ENCODE measurements at places on chromosomes 11 and 22. TPM values are rescaled to one million over a fixed set of nuclear protein-coding genes. Genes with fewer than 3 reads are reported as not detected.

TRIM66 gene
- total RNA-seq = 3.9 TPM

GRCh38 chr11:28566339-28567089 lies 458.3 kb downstream of the METTL15 start:
- peak; percentile 73 for DNase-seq

- DNase-seq = no peak
Measured at GRCh38 chr11:1918436-1919315, 827 bp upstream of the TNNT3 start.

DNA sequence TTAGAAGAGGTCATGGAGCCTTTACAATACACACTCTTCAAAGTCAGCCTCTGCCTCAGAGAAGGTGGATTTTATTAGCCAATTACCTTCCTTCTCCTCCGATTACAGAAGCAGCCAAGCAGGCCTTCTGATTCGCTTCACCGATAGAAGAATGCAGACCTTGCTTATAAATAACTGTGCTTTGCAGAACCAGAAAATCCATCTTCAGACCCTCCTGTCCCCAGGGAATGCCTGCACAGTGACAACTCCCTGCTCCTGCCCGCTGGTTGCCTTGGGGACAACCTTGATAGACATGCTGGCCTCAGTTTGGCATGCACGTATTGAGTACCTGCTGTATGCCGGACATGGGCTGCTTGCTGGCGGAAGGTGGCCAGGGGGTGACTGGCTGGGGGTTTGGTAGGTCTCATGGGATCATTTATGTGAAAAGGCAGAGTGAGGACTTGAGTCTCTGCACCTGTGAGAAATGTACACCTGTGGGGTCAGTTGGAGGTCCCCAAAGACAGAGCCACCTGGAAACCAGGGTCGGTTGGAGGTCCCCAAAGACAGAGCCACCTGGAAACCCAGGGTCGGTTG lies 1238.7 kb downstream of the BRD1 start:
- peak; percentile 20 for DNase-seq

GRCh38 chr11:46039990-46040389 lies 81.3 kb downstream of the PHF21A start:
- no peak for DNase-seq

- no peak for DNase-seq
Measured at GRCh38 chr22:28375761-28376534, 303.7 kb downstream of the TTC28 start.

GRCh38 chr11:87290304-87290922 lies 252.7 kb downstream of the TMEM135 start:
- no peak for DNase-seq

- no peak for DNase-seq
Measured at GRCh38 chr22:46462726-46463371, 74.6 kb downstream of the CELSR1 start.

GRCh38 chr11:12220305-12220704 lies 109.9 kb downstream of the MICAL2 start:
- DNase-seq = peak; percentile 58

DNA sequence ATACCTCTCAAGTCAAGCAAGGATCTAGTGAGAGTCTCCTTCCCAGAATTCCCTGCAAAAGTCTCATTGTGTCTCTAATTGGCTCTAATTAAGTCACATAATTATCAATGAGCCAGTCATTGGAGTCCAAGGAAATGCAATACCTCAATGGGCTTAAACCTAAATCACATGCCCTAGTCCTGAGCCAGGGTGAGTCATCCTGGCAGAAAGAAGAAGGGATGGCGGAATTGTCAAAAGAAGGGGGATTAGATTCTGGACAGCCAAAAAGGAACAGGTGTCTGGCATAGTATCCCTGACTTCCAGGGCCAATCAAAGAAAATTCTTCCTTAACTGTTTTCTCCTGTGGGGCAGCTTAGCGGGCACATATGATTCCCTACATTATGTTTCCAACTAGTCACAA lies 25.1 kb upstream of the LDLRAD3 start:
- no peak for DNase-seq

All from psoas muscle (tissue), 8 donors.